Left colon (tissue), 2 donors: ENCODE measurements at places on chromosomes 13 and 19.
A peak's percentile ranks its signal among the peaks of the same experiment; 100 is the strongest.

- DNase-seq = peak; percentile 47
Measured at GRCh38 chr19:34676697-34677385, at the start of gene SCGB2B2. TSS of gene SCGB2B2 (minus strand) at chr19:34677159. CDS start at chr19:34594563, 82,596 bp downstream.

GRCh38 chr19:39154629-39155100, 29.1 kb downstream of the PAK4 start:
- DNase-seq = peak; percentile 70

GRCh38 chr19:1691589-1692290, 39.3 kb upstream of the TCF3 start:
- DNase-seq = no peak

GRCh38 chr13:30561511-30561910, 56.2 kb upstream of the USPL1 start:
- DNase-seq = no peak

DNA sequence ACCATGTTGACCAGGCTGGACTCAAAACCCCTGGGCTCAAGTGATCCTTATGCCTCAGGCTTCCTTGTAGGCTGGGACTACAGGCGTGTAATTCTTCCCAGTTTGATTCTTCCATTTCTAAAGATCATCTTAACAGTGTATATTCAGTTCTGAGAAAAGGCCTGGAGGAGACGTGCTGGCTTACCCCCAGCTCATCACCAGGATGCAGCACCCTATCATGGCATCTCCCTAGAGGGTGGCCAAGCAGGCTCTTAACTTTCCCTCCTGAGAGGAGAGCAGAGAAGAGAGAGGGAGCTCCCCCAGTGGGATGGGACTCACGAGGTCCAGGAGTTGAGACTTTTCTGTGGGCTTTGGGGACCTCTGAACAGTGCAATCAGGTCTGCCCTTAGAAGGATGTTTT, 2.1 kb upstream of the TUBA3C start:
- no peak for DNase-seq

GRCh38 chr13:87820241-87820640, 149.1 kb downstream of the SLITRK5 start:
- no peak for DNase-seq

DNA sequence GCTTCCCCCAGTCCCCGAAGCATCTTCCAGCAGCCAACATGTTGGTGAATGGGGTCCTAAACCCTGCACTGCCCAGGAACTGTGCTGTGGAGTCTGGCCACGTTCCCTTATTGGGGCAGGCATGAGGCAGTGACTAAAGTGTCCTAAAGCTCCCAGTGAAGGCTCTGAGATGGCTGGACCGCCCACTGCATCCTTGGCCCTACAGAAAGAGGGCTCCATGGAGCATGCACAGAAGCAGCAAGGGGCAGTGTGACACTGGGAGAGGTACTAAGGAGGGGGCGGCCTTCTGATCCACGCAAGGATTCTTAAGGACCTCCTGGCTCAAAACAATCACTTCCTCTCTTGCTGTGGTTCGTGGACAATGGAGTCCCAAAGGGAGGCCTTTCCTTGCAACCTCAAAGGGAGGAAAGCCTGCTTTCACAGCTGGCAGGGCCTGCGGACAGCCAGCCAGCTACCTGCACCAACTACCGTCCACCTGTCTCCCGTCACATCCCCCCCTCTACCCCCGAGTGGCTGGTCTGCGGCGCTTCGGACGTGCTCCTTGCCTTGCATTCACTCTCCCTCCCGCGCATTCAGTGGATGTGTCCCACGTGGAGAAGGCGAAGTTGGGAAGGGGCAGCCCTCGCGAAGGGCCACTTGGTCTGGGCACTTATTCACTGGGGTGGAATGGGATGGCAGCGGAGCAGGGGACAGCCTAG, 63.9 kb upstream of the STARD13 start:
- peak; percentile 52 for DNase-seq

GRCh38 chr13:64369121-64369520, 2861.0 kb downstream of the PCDH9 start:
- DNase-seq = no peak

DNA sequence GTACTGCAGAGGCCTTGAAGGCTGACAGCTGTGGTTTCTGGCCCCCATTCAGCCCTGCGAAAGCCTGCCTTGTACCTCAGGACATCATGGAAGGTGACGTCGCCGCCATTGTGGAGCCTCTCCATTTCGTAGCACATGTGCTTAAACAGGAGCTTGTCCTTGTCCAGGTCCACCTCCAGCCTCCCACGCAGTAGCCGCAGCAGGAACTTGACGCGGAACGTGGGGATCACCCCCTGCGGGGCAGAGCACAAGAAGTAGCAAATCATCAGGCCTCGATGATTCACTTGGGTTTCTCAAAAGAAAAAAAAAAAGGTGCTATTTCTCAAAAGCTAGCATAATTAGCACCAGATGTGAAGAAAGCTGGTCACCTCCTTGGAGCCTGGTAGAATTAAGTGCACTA, 351.0 kb downstream of the NALCN start:
- DNase-seq = no peak

GRCh38 chr13:86729206-86729605, 930.0 kb upstream of the SLITRK6 start:
- DNase-seq = no peak

GRCh38 chr19:41691268-41691970, 3.3 kb upstream of the CEACAM7 start:
- peak; percentile 27 for DNase-seq

DNA sequence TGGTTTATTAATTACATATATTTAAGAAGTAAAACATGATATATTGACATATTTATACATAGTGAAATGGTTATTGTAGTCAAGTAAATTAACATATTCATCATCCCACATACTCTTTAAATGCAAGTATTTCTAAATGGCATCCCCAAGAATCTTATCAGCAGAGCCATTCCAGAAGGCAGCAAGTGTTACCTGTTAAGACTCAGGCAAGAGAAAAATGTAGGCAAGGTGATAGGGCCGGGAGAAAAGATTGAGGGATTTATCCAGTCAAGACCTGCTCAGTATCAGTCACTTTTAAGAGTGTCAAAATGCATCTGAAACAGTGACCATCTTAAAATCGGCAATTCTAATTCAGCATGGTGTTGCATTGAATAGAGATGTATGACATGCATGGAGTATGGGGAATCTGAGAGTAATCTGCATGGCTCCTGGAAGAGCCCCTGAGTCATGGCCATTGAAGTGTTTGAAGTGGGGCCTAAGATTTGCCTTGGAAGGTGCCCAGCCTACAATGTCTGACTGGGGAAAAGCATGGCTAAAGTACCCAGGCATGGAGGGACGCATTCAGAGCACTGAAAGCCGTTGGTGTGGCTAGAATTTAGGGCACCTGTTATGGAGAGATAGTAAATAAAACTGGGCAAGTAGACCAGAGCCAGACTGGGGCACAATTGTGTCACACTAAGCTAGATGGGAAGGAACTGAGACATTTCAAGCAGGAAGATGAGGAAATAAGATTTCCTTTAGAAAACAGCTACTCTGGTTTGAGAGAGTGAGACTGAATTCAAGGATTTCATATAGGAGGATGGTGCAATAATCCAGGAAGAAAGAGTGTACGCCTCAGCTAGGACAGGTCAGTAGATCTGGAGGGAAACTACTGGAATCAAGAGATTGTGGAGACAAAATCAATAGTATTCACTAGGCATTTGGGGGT, 25.0 kb upstream of the C1QTNF9B start:
- no peak for DNase-seq

DNA sequence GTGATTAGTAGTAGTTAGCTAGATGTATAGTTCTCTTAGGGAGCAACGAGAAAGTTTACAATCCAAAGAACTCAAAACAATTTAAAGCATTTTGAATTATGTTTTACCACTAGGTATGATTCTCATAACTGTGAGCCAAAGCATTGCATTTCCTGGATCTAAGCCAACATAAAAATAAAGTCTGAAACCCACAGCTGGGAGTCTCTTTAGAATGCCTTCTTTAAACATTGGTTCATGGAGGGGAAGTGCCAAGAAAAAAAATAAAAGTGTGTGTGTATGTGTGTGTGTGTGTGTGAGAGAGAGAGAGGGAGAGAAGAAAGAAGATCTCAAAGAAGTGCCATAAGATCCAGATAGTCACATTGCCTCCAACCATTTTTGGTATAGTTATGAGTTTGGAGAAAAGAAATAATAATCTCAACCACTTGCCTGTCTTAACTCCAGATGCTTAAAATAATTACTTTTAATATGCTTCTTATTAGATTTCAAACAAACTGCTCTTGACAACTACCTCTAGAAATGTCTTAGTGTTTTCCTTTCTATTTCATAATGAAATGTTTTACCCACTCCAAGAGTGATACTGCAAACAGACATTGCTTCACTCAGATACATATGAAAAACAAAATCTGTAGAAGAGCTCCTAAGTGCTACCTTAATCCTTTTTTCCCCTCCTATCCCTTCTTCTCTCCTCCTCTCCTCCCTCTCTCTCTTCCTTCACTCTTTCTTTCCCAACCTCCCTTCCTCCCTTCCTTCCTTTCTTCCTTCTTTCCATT, 554.1 kb downstream of the KCTD12 start:
- DNase-seq = no peak

- peak; percentile 29 for DNase-seq
Measured at GRCh38 chr13:110471156-110471832, 90.2 kb downstream of the RAB20 start.

DNA sequence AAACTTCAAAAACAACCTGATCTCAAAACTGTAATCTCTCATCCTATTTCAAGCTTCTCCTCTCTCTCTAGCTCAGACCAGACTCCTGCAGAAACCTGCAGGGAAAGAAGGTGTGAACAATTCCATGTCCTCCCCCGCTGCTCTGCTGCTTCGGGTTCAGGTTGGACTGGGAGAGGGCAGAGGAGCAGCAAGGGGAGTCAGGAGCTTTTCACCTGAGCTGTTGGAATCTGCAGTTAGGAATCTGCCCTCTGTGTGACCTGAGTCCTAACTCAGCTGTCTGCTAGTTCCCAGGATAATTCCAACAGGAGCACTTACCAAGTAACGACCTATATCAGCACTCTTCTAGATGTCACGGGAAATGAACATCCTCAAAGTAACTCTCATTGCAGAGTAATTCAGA, 118.3 kb downstream of the DNAJC15 start:
- DNase-seq = no peak

DNA sequence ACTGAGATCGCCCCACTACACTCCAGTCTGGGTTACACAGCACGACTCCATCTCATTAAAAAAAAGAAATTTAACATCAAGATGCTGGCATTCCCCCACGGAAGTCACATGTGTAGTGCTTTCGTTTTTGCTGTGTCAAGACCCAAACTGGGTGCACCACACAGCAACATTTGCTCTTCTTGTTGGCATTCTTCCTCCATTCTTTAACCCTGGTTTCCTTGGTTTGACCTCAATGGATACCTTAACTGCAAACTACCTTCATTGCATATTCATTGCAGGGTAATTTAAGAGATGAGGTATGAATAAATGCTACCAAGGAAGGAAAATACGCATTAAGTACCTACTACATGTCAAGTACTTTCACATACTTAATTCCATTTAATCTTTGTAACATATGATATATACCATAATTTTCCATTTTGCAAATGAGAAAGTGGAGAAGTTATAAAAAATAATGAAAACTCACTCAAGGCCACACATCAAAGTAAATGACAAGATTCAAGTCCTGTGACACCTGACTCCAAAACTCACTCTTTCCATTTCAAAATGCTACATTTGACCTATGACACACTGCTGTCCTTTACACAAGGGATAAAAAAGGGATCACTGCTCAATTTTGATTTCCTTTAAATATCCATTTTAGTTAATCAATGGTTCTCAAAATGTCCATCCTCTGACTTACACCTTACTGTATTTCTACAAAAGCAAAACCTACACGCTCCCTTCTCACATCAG, 59.2 kb downstream of the STK24 start:
- no peak for DNase-seq

GRCh38 chr19:17311455-17312188, 2.3 kb downstream of the DDA1 start:
- no peak for DNase-seq

DNA sequence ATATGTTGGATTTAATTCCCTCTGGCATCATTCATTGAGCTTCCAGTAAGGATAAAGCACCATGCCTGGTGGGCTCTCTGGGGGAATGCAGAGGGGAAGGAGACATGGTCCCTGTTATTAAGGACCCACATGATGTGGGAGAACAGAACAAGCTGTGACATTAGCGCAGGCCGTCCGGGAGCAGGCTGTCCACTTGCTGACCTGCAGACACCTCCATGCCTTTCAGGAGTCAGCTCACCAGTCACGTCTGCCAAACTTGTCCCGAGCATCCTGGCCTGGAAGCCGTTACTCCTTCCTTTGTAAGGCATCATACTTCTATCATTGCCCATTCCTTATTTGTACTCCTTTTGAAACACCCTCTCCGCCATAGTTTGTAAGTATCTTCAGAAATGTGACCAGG, 23.4 kb downstream of the B3GLCT start:
- no peak for DNase-seq

DNA sequence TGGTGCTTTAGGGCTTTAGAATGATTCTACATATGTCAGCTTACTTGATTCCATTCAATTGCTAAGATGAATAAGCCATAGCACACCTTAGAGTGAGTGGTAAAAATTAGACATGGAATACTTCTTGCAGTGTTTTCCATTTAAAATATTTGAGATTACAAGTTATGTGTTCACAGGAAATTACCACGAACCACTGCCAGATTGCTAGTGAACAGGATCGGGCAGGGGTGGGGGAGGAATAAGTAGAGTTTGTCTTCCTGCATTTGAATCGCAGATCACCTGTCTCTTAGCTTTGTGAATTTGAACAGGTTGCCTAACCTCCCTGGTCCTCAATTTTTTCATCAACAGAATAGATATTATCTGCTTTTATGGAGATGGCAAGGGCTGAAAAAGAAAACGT, 124.6 kb downstream of the GGACT start:
- DNase-seq = no peak

- no peak for DNase-seq
Measured at GRCh38 chr19:29380581-29380980, 145.2 kb upstream of the VSTM2B start.

DNA sequence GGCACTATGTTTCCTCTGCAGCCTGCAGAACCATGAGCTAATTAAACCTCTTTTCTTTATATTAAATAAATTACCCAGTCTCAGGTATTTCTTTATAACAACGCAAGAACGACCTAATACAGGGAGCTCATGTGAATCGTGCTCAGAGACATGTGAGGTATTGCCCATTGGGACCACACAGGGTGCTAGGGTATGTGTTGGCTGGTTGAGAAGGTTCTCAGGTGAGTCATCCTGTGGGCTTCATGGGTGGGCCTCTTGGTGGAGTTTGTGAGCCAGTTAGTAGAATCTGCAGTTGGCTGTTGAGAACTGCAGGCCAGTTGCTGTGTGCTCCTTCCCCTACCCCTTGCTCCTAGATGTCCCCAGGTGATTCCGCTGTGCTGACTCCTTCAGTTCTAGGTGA, 163.0 kb downstream of the HS6ST3 start:
- no peak for DNase-seq

- no peak for DNase-seq
Measured at GRCh38 chr13:38883783-38884182, 106.8 kb downstream of the STOML3 start.
